ENCODE measurements at places on chromosomes 2 and 18. TPM values are rescaled to one million over a fixed set of nuclear protein-coding genes. Genes with fewer than 3 reads are reported as not detected.

DNA sequence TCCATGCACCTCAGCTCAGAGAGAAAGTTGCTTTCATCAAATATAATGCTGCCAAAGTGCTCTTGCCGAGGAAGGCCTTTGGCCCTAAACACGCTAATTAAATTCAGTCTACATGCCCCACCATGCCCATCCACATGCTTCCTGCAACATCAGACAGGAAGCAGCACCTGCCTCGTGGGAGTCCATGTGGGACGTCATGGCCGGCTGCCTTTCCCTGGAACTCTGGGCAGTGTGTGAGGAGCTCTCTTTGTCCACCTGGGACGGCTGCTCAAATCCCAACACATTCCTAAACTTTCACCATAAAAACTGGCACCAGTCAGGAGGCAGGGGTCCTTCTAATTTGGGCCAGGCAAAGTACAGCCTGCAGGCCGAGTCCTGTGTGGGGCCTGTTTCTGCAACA is 23.1 kb downstream of the FAM178B start:
- no peak for DNase-seq
- H3K4me3 ChIP-seq: no peak overlapping the region
- H3K27ac ChIP-seq: no peak overlapping the region
- H3K36me3 ChIP-seq: no peaks in the 10 kb centered on the region
- H3K4me1 ChIP-seq: peaks cover 12% of the 10 kb centered on the region

Gene ANO7
- total RNA-seq: 8.0 TPM

Gene FMNL2
- 46.5 TPM for total RNA-seq

Gene EN1
- total RNA-seq: 2.3 TPM

Data from Calu3 (cell line).